Foreskin keratinocyte (primary cell): ENCODE measurements at places on chromosomes 2 and 18. TPM values are rescaled to one million over a fixed set of nuclear protein-coding genes. Genes with fewer than 3 reads are reported as not detected.
A peak's percentile ranks its signal among the peaks of the same experiment; 100 is the strongest.

GRCh38 chr2:110983133-110983532 is 137.6 kb upstream of the BCL2L11 start:
- DNase-seq = no peak

VIT gene
- polyA plus RNA-seq = not detected in 2 replicates

GRCh38 chr2:1170241-1170640 is 219.6 kb downstream of the SNTG2 start:
- DNase-seq = no peak

GRCh38 chr2:187362151-187362550 is 85.9 kb downstream of the CALCRL start:
- DNase-seq = no peak

DNA sequence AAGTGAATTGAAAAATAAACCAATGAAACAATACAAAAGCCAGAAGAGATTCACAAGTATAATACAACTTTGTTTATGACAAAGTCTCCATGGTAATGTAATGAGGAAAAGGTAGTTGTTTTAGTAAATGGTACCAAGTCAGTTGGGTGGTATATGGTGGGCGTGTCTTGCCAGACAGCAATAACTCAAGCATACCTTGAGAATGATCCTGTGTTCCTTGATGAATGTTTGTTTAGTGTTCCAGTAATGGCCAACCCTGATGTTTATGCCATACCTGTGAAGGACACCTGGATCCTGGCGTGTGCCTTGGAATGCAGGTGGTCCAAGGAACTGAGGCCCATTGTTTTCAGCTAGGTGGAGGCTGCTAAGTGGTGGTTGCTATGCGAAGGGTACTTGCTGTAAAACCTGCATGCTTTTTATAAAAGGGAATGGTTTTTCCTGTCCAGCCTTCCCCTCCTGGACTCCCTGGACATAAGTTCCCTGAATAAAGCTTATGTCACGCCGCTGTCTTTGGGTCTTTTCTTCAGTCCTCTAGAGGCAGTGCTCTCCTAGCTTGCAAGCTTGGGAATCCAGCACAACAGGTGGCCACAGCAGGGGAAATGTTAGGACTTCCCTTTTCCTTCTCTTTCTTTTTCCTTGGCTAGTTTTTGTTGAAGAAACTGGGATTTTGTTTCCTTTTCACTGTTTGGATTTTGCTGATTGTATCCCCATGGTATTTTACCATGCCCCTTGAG is 54.7 kb downstream of the MTA3 start:
- no peak for DNase-seq

DNA sequence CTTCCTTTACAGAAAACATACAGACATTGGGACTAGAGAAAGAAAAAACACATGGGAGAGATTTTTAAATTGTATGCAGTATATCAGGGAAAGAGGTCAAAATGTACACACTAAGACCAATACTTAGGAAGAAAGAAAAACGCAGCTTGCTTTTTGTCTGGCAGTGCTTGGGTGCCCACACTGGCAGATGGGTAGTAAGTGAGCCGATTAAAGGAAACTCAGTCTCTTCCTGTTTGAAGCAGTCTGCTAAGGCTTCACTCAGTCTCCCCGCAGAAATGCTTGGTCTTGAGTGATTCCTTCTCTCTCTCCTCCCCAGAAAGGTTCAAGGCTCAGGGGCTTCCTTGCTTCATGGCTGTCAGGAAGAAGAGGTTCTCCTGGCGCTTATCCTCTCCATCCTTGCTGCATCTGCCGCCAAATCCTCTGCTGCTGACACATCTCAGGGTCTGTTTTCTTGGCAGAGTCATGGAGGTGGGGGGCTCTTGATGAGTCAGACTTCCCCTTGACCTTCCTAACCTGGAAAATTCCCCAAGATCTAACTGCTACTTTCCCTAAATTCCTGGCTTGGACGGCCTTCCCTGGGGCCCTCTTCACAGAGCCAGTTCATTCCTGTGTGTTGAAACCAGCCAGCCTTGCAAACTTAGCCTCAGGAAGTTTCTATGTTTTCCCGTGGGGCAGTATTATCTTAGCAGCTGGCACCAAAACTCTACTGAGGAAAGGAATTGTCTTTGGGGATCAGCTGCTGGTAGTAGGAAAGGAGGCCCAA is 10.5 kb upstream of the TMSB10 start:
- no peak for DNase-seq

DNA sequence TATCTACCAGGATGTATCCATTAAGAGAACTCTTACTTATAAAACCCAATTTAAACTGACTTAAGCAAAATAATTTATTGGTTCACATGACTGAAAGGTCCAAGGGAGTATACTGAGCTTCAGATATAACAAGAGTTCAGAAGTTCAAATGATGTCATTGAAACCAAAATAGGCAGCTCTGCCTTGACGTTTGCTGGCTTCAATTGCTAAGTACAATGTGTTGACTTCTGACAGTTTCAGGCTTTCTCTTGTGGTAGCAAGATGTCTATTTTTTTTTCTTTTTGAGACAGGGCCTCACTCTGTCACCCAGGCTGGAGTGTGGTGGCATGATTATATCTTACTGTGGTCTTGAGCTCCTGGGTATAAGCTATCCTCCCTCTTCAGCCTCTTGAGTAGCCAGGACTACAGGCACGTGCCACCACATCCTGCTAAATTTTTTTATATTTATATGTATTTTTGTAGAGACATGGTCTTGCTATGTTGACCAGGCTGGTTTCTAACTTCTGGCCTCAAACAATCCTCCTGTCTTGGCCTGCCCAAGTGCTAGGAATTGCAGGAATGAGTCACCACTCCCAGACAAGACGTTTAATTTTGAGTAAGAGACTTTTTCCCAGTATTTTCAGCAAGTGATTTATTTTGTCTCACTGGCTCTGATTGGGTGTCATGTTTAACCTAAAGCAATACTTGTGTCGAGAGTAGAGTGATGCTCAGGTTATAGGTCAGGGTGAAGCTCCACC is 184.8 kb downstream of the NR4A2 start:
- peak; percentile 75 for DNase-seq

GRCh38 chr2:212842544-212843185 is 304.1 kb upstream of the ERBB4 start:
- DNase-seq = peak; percentile 98

GRCh38 chr18:79531386-79531785 is 135.7 kb downstream of the NFATC1 start:
- DNase-seq = no peak

DNA sequence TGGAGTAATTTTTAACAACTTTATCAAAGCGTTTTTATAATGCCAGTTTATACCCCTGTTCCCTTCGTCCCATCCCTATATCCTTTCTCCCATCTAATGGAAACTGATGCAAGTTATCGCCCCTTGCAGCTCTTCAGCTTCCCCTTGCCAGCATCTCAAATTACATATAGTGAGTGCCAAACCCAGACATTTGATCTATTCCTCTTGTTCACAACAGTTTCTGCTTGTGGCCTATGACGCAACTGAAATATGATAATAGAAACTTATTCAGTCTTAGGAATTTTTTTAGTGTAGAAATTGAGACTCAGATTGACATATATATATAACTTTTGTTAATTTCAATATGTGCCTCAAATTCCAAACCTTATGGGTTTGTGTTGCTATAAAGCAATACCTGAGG is 562.2 kb upstream of the VWC2L start:
- DNase-seq = no peak

GRCh38 chr2:58720770-58721697 is 479.9 kb upstream of the FANCL start:
- no peak for DNase-seq

CFAP210 gene
- polyA plus RNA-seq = 0.18 TPM in 1 of 2 replicates, not detected in the other

UGT1A5 gene
- polyA plus RNA-seq = not detected in 2 replicates

DNA sequence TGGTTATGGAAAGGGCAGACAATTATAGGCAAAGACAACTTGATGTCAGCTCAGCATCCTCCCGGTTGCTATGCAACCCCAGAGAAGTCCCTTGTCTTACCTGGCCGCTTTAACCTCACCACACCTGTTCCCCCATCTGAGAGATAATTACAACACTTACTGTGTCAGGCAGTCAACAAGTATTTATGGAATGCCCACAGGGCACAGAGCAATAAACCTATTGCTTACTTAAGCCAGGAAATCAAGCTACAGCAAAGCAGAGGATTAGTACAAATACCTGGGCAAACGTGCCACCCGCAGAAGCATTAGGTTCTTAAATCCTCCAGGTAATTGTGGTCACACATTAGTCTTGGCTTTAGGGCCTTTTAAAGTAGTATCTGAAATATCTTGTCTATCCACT is 320.4 kb upstream of the REV1 start:
- peak; percentile 40 for DNase-seq

ALPG gene
- not detected in 2 replicates for polyA plus RNA-seq

- peak; percentile 59 for DNase-seq
Measured at GRCh38 chr2:66364495-66365333, 70.2 kb upstream of the MEIS1 start.
